ENCODE measurements at places on chromosomes 2 and 18. TPM values are rescaled to one million over a fixed set of nuclear protein-coding genes. Genes with fewer than 3 reads are reported as not detected.
A peak's percentile ranks its signal among the peaks of the same experiment; 100 is the strongest.

DNA sequence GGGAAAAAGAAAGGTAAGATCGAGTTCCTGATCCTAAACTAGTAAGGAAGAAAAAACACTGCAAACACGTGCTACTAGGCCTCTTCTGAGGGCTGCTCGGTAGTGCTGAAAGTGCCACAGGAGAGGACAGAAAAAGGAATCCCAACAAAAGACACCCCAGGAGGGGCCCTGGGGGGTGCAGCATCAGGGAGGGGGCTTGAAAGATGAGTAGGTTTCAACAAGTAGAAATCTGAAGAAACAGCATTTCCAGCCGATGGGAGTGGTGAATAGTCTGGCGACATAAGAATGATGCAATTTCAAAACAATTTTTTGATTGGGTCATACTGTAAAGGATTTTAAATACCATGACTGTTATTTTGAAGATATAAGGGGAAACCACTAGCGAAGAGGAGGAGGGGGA, 98.6 kb downstream of the NOL10 start:
- no peaks in the 10 kb centered on the region for H3K27me3 ChIP-seq
- H3K27ac ChIP-seq = no peak overlapping the region
- H3K4me3 ChIP-seq = no peak overlapping the region
- H3K4me1 ChIP-seq = no peaks in the 10 kb centered on the region
- no peak for DNase-seq

DNA sequence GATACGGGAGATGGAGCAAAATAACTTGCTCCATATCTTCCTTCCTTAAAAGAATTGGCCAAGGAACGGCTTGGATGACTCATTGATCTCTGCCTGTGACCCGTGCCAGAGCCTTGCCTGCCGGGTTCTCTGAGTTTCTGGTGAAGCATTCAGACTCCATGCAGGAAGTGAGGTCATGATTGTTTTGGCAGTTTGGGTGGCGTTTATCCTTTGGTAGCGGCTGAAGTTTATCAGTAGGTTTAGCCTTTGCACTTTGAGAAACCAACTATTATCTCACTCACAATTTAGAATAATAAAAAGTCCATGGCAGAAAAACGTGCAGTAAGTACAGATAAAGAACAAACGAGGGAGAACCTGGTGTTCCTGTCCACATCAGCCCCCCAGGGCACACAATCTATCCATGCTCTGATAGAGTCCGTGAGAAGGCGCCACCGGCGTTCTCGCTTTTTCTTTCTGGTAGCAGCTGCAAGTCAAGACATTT, 15.0 kb upstream of the CTAGE1 start:
- no peaks in the 10 kb centered on the region for H3K4me1 ChIP-seq
- DNase-seq = peak; percentile 83
- H3K4me3 ChIP-seq = no peak overlapping the region
- H3K27me3 ChIP-seq = no peaks in the 10 kb centered on the region

GRCh38 chr18:6521803-6522418, 107.2 kb upstream of the L3MBTL4 start:
- no peaks in the 10 kb centered on the region for H3K36me3 ChIP-seq
- no peaks in the 10 kb centered on the region for H3K4me1 ChIP-seq
- no peak overlapping the region for H3K4me3 ChIP-seq

DNA sequence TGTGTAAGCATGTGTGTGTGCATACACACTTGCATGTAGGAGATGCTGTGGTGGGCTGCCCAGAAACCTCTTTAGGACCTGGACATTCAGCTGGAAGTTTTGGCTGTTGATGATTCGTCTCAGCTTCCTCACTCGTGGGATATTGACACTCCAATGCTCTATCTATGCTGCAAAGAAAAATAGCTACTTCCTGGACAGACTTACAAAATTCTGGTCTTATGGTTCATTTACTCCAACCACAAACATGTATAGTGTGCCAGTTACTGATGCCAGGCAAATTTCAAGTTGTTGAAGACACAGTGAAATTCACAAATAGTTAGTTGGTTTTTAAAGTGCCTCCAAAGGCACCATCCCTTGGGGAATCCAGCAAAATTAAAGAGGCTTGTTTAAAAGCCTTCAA, 882.6 kb downstream of the CPS1 start:
- no peak for DNase-seq
- no peaks in the 10 kb centered on the region for H3K36me3 ChIP-seq
- no peaks in the 10 kb centered on the region for H3K4me1 ChIP-seq
- no peaks in the 10 kb centered on the region for H3K27me3 ChIP-seq
- no peak overlapping the region for H3K27ac ChIP-seq

GRCh38 chr2:164609790-164610189, 11.5 kb downstream of the GRB14 start:
- no peaks in the 10 kb centered on the region for H3K36me3 ChIP-seq
- no peaks in the 10 kb centered on the region for H3K4me1 ChIP-seq
- H3K4me3 ChIP-seq = no peak overlapping the region
- DNase-seq = no peak
- no peak overlapping the region for H3K27ac ChIP-seq

GRCh38 chr2:85769236-85769982, 15.6 kb downstream of the ATOH8 start:
- peak overlapping the region; percentile 12 for H3K27ac ChIP-seq
- no peaks in the 10 kb centered on the region for H3K36me3 ChIP-seq
- H3K4me3 ChIP-seq = no peak overlapping the region
- DNase-seq = no peak
- H3K27me3 ChIP-seq = no peaks in the 10 kb centered on the region

GRCh38 chr2:54966837-54967236, 83.4 kb downstream of the RTN4 start:
- no peaks in the 10 kb centered on the region for H3K27me3 ChIP-seq
- no peaks in the 10 kb centered on the region for H3K36me3 ChIP-seq

GRCh38 chr18:41939326-41939725, 15.7 kb upstream of the PIK3C3 start:
- H3K36me3 ChIP-seq = no peaks in the 10 kb centered on the region
- no peaks in the 10 kb centered on the region for H3K27me3 ChIP-seq
- no peak for DNase-seq
- H3K27ac ChIP-seq = no peak overlapping the region
- H3K4me3 ChIP-seq = no peak overlapping the region
- no peaks in the 10 kb centered on the region for H3K4me1 ChIP-seq

GRCh38 chr2:162197069-162197825, 45.2 kb upstream of the GCG start:
- DNase-seq = no peak
- no peaks in the 10 kb centered on the region for H3K4me1 ChIP-seq

DNA sequence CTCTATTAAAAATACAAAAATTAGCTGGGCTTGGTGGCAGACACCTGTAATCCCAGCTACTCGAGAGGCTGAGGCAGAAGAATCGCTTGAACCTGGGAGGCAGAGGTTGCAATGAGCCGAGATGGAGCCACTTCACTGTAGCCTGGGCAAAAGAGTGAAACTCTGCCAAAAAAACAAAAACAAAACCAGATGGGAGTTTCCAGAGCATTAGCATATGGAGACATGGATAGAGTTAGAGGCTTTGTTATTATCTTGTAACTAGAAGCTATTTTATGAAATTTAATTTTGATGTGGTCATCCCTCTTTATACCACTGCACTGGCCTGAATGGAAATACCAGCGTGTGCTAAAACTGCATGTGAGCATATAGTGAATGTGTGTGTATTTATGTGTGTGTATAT, 58.9 kb downstream of the TRAPPC8 start:
- no peaks in the 10 kb centered on the region for H3K27me3 ChIP-seq
- H3K4me1 ChIP-seq = no peaks in the 10 kb centered on the region
- H3K36me3 ChIP-seq = no peaks in the 10 kb centered on the region

DNA sequence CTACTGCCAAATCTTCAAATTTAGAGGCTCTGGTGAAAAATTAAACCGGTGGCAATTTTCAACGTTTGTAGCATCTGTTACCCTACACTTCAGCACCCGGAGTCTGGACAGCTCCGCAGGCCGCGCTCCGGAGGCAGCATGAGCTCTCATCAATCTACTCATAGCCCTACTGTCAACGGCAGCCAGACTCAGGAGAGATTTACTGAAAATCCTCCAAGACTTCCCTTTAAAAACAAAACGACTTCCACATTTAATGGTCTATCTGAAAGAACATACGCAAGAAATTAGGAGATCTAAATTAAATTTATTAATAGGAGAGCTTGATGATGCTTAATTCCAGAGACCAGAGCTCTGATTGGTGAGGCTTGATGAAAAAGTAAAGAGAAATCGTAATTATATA, 970 bp upstream of the ADCYAP1 start:
- H3K4me1 ChIP-seq = no peaks in the 10 kb centered on the region
- peaks cover 49% of the 10 kb centered on the region for H3K27me3 ChIP-seq
- no peak overlapping the region for H3K27ac ChIP-seq
- DNase-seq = no peak
- H3K4me3 ChIP-seq = no peak overlapping the region
- H3K36me3 ChIP-seq = no peaks in the 10 kb centered on the region

DNA sequence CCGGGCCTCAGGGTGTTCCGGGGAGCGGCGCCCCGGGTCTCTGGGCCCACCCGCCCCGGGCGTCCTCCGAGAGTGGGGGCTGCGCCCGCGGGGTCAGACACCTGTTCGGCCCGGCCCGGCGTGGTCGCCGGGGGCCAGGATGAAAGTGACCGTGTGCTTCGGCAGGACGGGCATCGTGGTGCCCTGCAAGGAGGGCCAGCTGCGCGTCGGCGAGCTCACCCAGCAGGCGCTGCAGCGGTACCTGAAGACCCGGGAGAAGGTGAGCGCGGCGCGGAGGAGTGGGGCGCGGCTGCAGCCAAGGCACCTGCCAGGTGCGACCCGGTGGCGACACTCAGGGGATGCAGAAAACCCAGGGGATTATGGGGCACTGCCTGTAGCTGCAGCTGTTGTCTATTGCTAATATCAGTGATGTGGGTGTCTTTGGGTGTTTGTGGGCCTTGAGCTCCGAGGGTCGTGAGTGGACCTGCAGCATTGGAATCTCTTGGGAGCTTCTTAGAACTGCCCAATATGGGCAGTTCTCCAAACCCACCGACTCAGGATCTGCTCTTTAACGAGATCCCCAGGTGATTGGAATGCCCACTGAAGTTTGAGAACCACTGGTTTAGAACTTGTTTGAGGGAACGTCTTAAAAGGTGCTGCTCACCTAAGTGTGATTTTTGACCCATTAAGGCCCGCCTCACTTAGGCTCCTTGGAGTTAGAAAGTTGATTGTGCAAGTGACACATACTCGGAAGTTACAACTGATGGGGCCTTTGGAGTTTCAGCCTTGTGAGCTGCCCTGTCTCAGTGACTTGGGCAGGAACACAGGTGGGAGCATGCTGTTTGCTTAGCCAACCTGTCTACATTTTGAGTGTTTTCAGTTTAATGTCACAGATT, 823 bp downstream of the PARD3B start:
- H3K27ac ChIP-seq = peak overlapping the region; percentile 88
- H3K4me3 ChIP-seq = peak overlapping the region; percentile 55
- no peaks in the 10 kb centered on the region for H3K4me1 ChIP-seq
- no peaks in the 10 kb centered on the region for H3K36me3 ChIP-seq
- DNase-seq = no peak

GRCh38 chr2:160490733-160491685, 2.6 kb downstream of the RBMS1 start:
- no peaks in the 10 kb centered on the region for H3K4me1 ChIP-seq
- DNase-seq = no peak
- H3K36me3 ChIP-seq = no peaks in the 10 kb centered on the region
- H3K4me3 ChIP-seq = peak overlapping the region; percentile 86
- peak overlapping the region; percentile 97 for H3K27ac ChIP-seq

GRCh38 chr2:145593991-145594614, 1074.2 kb upstream of the ZEB2 start:
- DNase-seq = no peak
- H3K27me3 ChIP-seq = no peaks in the 10 kb centered on the region
- H3K4me3 ChIP-seq = no peak overlapping the region
- no peak overlapping the region for H3K27ac ChIP-seq
- no peaks in the 10 kb centered on the region for H3K36me3 ChIP-seq

- H3K36me3 ChIP-seq = no peaks in the 10 kb centered on the region
- no peaks in the 10 kb centered on the region for H3K4me1 ChIP-seq
- no peak overlapping the region for H3K4me3 ChIP-seq
- no peaks in the 10 kb centered on the region for H3K27me3 ChIP-seq
- H3K27ac ChIP-seq = no peak overlapping the region
- DNase-seq = no peak
Measured at GRCh38 chr18:76376225-76376624, 118.8 kb downstream of the ZNF516 start.

DNA sequence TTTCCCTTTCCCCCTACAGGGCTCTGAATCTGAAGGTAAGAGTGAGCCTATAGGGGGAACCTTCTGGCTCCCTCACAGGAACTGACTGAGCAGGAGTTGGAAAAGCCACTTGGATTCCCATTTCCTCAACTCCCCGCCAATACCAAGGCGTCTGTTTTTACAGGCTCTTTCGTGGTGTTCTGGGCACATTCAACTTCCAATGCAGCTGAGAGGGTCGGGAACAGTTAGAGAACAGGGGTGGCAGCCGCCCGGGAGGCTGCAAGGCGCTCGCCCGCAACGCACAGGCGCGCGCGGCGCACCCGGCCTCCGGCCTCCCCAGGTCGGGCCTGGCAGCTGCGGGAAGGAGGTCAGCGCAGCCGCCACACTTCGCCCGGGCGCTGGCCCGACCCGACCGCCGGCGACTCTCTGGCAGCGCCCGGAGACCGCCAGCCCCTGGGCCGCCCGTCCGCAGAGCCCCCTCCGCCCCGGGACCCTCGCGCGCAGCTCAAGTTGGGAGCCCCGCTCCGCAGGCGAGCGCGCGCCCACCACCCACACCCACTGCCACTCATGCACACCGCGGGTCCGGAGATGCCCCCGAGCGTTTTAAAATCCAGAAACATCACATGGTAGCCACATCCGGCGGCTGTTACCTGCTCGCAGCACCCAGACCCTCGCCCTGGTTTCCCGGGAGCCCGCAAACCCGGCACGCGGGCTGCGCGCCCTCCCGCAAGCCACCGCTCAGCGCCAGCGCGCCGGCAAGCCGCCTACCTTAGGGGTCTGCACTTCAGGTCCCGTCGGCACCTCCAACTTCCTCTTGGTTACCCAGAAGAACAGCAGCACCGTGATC, 816 bp downstream of the GALNT14 start:
- H3K27ac ChIP-seq = no peak overlapping the region
- DNase-seq = no peak
- H3K36me3 ChIP-seq = no peaks in the 10 kb centered on the region
- peaks cover 7% of the 10 kb centered on the region for H3K4me1 ChIP-seq
- peak overlapping the region; percentile 32 for H3K4me3 ChIP-seq
- no peaks in the 10 kb centered on the region for H3K27me3 ChIP-seq

GRCh38 chr18:11392292-11392691, 217.1 kb upstream of the SLC35G4 start:
- H3K4me1 ChIP-seq = no peaks in the 10 kb centered on the region
- no peak for DNase-seq

GRCh38 chr18:8841781-8842485, 136.6 kb downstream of the MTCL1 start:
- H3K27ac ChIP-seq = no peak overlapping the region
- no peaks in the 10 kb centered on the region for H3K27me3 ChIP-seq
- H3K4me3 ChIP-seq = no peak overlapping the region

Gene EML6
- total RNA-seq = 2.4 TPM

Gene KLHL14
- 3.1 TPM for total RNA-seq

Gene SLC16A14
- 3.2 TPM for total RNA-seq

Gene SPRED2
- 63.0 TPM for total RNA-seq

Gene AFF3
- total RNA-seq = 44.5 TPM

Gene FEV
- total RNA-seq = not detected

Gene LIMS4
- not detected for total RNA-seq

Gene UGT1A9
- total RNA-seq = not detected

Gene GRHL1
- 0.24 TPM for total RNA-seq

Gene TXNDC2
- not detected for total RNA-seq
